Breast epithelium (tissue), 4 donors: ENCODE measurements at places on chromosomes 6 and 20. TPM values are rescaled to one million over a fixed set of nuclear protein-coding genes. Genes with fewer than 3 reads are reported as not detected.

The SPATS1 gene
- not detected for total RNA-seq

- no peak for DNase-seq
Measured at GRCh38 chr6:90144928-90145555, 151.6 kb downstream of the BACH2 start.

DNA sequence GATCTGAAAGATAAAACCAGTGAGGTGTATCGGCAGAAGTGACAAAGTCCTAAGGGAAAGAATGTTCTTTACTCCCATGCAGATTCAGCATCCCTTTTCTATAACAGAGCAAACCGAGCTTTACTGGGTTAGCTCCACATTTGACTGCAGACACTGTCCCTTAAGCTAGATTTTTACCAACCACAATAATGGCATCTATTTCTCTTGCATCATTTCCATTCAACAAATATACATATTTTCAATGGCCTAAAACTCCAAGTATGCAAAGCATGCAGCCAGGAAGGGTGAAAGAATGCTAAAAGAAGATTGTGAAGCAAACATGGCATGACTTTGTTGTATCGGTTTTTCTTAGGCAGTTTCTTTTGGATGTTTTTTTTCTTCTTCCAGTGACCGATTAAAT is 255.4 kb downstream of the OGFRL1 start:
- DNase-seq = no peak

GRCh38 chr20:7490288-7490687 is 450.0 kb downstream of the HAO1 start:
- no peak for DNase-seq

- no peak for DNase-seq
Measured at GRCh38 chr6:150354754-150355571, 13.8 kb upstream of the IYD start.

GRCh38 chr6:110880651-110881050 is 6.1 kb downstream of the AMD1 start:
- DNase-seq = no peak

DNA sequence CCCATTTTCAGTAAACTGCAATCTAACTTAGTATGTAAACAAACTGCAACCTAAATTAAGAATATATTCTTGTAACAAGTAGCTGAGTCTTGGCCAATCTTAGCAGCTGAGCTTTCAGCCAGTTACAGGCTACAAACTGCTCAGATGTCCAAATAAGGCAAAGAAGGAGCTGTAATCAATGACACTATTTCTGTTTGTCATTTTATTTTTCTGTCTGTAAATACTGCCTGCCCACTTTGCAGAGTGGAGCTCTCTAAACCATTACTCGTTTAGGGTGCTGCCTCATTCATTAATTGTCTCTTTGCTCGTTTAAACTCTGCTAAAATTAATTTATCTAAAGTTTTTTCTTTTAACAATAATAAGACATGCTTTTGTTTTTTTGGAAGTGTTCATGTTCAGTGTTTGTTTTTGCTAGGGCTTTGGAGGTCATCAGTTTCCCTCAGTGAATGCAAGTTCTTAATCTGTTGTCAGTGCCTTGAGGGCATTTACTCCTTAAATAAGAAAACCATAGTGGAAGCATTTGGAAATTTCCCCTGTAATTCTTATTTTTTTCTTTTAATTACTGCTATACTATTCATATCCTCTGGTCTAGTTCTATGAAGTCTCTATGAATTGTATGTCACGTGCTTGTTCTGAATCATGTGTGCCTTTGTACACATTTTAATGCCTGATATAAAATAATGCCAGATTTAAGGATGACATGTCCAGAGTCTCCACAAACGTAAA is 3.6 kb upstream of the PRL start:
- DNase-seq = no peak

GRCh38 chr20:60272790-60273189 is 314.6 kb downstream of the CDH26 start:
- DNase-seq = no peak

The DHX35 gene
- 11.0 TPM for total RNA-seq

DNA sequence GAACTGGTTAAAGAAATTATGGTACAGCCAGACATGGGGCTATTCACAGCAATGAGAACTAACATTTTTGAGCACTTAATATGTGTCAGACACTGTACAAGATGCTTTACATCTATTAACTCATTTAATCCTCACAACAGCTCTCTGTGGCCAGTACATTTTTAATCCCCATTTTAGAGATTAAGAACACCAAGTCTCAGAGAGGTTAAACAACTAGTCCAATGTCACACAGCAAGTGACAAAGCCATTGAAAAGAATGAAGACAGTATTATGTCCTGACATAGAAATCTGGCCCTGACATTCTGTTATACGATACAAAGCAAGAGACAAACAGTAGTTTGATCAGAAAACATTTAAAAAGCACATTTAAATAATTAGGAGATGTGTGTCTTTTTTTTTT is 3.8 kb upstream of the CSNK2A1 start:
- DNase-seq = no peak

DNA sequence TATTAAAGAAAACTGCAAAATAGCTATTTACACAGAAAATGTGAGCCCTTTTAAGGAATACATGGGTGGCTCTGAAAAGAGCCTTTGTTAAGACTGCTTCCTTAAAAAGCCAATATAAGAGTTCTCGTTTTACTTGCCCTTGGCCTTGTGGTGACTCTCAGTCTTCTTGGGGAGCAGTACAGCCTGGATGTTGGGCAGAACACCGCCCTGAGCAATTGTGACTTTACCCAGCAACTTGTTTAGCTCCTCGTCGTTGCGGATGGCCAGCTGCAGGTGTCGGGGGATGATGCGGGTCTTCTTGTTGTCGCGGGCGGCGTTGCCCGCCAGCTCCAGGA is 111.5 kb downstream of the HFE start:
- DNase-seq = no peak

The TRDN gene
- total RNA-seq = 0.96 TPM

DNA sequence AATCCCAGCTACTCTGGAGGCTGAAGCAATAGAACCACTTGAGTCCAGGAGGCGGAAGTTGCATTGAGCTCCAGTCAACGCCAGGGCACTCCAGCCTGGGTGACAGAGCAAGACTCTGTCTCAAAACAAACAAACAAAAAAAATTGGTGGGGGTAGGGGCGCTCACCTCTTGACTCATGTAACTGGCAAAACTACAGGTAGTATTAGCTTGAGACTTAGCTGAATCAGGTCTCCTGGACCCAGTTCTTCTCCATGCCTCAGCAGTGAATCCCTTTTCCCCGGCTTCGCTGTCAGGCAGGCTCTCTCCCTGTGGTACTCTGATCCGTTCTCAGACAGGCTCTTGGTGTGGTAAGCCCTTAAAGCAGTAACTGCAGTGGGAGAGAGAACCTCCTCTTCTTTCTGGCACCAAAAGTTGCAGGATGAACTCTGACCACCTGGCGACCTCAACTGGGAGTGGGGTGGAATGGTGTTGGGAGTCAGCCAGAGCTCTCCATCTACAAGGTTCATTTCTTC is 12.9 kb downstream of the SLC9A8 start:
- DNase-seq = no peak
